T-helper 17 cell (primary cell): ENCODE measurements at places on chromosomes 7 and 10.

DNA sequence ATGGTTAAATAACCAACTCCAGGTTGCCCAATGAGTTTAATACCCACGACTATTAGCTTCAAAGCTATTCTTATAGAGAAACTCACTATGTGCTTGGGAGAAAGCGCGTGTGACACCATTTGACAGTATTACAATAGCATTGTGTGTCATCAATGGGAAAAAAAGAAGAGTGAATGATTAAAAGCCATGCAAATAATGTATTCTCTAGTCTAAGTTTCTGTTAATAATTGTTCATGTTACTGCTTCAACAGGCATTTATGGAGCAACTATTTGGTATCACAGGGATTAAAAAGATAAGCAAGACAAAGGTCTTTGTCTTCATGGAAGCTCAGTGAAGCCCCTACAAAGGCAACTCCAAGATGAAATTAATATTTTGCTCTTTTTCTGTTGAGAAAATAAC lies 47.2 kb downstream of the CAV1 start:
- no peak for DNase-seq

DNA sequence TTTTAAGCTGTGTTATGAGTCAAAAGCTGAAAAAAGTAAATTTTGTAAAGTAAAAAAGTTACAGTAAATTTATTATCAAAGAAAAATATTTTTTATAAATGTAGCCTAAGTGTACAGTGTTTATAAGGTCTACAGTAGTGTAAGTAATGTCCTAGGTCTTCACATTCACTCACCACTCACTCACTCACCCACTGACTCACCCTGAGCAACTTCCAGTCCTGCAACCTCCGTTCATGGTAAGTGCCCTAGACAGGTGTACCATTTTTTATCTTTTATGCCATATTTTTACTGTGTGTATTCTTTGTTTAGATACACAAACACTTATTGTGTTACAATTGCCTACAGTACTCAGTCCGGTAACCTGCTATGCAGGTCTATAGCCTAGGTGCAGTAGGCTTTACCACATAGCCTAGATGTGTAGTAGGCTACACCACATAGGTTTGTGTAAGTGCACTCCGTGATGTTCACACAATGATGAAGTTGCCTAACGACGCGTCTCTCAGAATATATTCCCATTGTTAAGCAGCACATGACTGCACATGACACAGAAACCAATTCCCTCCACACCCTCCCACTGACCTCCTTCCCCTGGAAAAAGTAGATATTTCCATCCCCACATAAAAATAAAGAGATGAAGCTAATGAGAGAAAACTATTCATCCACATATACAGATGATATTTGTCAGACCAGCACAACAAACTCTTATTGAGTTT lies 44.8 kb upstream of the FGL2 start:
- no peak for DNase-seq

GRCh38 chr10:17518338-17518737 lies 63.9 kb upstream of the ST8SIA6 start:
- no peak for DNase-seq

- peak; percentile 16 for DNase-seq
Measured at GRCh38 chr10:17648243-17649035, 4.5 kb downstream of the STAM start.

DNA sequence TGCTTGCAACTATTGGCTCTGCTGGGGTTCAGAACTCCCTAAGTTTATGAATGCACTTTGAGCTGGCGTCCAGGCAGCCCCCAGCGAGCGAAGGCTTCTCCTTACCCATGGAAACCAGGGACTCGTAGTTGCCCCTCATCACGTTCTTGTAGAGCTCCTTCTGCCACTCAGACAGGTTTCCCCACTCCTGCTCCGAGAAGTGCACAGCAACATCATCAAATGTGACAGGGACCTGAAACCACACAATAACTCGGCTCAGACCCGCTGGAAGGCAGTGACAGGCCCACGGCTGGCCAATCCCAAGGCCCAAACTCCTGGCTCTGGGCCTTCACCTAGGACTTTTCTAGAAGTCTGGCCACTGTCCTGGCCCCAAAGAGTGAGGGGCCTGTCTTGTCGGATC lies 6.9 kb downstream of the ZNF777 start:
- no peak for DNase-seq

DNA sequence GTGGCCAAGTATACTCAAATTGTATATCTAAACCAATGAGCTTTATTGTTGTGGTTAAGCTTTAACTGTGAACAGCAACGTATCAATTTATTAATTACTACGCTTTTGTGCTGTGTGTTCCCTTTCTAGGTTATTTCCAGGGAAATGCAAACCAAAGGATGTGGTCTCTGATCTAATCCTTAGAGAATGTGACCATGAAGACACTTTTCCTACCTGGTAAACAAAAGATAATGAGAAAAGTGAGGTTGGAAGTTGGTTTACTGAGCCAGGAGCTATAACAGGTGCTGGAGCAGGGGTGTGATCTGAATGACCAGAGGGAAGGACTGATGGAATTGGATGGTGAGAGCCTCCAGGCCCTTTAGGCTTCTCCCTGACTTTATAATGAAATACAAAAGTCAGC lies 25.4 kb upstream of the CALU start:
- no peak for DNase-seq

DNA sequence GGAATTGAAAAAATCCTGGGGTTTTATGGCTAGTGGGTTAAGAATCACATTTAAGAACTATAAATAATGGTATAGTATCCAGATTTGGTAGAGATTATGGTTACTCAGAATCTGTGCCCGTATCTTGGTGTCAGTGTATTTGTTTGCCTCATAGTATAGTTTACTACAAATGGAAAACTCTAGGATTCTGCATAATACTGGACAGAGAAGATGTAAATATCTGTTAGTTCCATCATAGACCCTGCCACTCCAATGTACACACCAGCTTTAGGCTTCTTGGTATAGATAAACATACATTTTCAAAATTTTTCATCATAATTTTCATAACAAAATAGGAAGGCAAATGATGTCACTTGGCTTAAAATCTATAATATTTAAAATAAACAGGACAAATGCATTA lies 108.1 kb downstream of the CFTR start:
- no peak for DNase-seq

GRCh38 chr10:1411451-1411850 lies 325.9 kb downstream of the ADARB2 start:
- no peak for DNase-seq

DNA sequence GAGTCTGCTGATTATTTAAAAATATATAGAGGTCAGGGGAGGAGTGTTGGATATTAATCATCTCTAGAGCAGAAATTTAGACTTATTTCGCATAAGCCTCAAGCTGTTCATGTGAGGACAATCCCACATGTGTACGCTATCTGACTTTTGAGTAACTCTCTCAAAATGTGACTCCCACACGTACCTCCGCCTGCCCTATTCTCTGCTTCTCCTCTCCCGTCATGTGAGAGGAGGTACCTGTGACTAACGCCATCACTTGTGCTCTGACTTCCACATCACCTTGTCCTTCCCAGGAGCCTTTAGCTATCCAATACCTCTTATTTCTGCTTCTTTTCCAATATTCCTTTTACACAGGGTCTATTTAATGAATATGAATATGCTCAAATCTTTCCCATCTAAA lies 119.3 kb upstream of the CALCR start:
- no peak for DNase-seq

DNA sequence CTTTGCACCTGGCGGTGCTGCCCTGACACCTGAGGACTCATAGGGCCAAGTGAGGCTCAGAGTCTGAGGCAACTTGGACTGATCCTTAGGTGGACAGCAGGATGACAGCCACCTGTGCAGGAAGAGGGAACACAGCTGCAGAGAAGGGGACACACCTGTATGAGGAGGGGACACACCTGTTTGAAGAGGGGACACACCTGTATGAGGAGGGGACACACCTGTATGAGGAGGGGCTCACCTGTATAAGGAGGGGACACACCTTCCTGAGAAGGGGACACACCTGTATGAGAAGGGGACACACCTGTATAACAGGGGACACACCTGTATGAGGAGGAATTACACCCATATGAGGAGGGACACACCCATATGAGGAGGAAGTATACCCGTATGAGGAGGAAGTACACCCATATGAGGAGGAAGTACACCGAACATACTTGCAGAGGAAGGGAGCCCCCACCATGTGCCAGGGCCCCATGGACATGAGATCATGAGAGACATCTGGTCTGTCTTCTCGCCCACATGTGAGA lies 285.9 kb downstream of the ADARB2 start:
- DNase-seq, result no peak
